ENCODE measurements at places on chromosomes 12 and 14.
A peak's percentile ranks its signal among the peaks of the same experiment; 100 is the strongest.

- DNase-seq, result no peak
Measured at GRCh38 chr14:73136085-73136386, 271 bp upstream of the PSEN1 start.

- no peak for DNase-seq
Measured at GRCh38 chr12:48420039-48420775, 52.2 kb upstream of the ANP32D start.

DNA sequence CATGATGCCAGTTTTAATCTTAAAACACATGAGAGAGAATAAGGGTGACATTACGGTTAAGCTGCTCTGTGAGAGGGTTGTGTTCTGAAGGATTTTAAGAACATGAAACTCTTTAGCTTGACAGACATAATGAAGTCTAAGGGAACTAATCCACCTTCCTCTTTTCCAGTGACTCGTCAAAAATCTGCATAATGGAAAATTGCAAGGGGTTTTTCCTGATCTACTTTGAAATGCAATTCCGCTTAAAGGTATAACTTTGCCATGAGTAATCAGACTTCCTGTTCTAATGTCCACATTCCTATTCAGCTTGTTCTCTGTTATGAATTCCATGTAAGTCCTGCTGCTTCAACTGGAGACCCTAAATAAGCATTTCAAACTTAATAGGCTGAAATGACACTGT, at the start of gene ZNF705A:
Gene ZNF705A, plus strand, starts transcription at position 171 of the 400 bp plus-strand sequence. CDS start 15,611 bp downstream, outside the sequence.
- DNase-seq, result no peak

GRCh38 chr12:18546399-18546798, 191.4 kb downstream of the PLCZ1 start:
- peak; percentile 6 for DNase-seq

DNA sequence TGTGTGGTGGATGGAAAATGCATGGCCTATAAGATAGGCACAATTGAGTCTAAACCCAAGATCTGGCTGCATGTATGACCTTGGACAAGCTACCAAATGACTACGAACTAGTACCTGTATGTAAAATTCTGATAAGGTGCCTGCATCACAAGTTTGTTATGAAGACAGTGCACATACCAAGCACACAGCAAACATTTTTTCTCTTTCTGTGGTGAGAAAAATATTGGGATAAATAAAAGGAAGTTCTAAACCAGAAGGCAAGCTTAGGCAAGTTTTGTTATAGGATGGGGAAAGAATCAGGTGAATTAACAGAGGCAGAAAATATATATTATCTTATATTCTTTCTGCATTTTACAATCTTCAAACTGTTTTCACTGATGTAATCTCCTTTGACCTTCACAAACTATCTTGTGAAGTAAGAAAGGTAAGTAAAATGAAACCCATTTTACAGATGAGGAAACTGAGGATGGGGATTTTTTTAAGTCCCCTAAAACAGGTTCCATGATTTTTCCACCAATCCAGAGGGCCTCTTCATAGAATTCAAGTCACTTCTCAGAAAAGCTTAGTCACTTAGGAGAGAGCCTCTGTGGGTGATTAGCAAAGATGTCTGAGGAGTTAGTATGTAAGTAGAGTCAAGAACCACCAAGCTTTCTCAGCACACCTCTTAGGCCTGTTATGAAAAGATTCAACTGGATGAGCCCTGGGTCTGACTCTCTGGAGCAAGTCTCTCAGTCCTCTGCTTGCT, 132.0 kb upstream of the RAP1B start:
- DNase-seq, result no peak

- DNase-seq, result no peak
Measured at GRCh38 chr12:16884056-16884455, 278.1 kb upstream of the LMO3 start.

DNA sequence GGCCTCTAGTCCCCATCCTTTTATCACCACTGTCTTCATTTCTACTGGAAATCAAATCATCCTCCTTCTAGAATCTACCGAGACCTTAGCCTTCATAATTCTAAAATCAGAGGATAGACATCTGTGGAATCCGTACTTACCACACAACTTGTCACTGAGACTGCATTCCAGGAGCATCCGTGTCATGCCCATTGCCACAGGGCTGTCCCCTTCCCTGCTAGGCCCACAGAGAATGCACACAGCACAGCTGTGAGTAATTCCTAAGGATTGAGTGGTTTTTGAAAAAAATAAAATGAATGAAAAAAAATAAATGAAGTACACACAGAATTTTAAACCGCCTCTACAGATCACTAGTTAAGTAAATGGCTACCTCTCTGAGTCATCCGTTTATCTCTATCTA, 21.0 kb upstream of the MAGOHB start:
- DNase-seq, result no peak

GRCh38 chr12:49336645-49337584, at the start of gene C1QL4:
C1QL4 (minus strand) TSS chr12:49337188; CDS start chr12:49336477, 711 bp downstream.
- peak; percentile 96 for DNase-seq

- no peak for DNase-seq
Measured at GRCh38 chr14:63761351-63762117, 33.7 kb upstream of the SGPP1 start.

DNA sequence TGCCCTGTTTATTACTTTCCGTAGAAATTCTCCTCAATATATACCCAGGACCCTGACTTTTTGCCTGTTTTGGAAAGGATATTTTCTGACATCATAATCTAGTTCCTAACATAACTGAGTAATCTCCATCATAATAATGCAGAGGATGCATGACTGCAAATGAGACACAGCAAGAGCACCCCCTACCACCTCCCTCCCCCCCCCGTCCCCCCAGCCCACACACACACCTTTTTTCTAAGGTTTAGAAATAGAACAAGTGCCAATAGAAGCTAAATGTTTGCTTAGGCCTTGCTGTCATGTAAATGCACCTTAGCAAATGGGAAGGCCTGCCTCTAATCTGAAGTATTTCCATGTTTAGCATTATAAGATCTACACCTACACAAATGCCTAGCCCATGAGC, at the start of gene PTHLH:
Gene PTHLH, minus strand, starts transcription at position 13 of the 400 bp plus-strand sequence. CDS start 3,239 bp downstream, outside the sequence.
- no peak for DNase-seq

DNA sequence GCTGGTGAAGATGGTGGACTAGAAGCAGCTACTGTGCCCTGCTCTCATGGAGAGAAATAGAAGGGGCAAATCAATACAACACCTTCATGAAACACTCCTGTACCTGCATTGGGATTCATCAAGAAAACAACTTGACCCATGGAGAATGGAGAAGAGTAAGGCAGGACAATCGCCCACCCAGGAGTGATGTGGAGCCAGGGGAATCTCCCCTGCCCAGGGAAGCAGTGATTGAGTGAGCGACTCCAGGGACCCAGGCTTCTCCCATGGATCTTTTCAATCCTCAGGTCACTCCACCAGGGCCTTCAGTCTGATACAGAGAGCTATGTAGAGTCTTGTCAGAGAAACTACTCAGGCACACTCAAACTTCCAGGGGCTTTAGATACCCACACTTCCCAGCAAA, 161.9 kb upstream of the DYRK2 start:
- no peak for DNase-seq

GRCh38 chr12:19003141-19003540, 126.4 kb upstream of the PLEKHA5 start:
- DNase-seq, result no peak

- no peak for DNase-seq
Measured at GRCh38 chr14:101780390-101780789, 18.9 kb downstream of the PPP2R5C start.

- DNase-seq, result peak; percentile 39
Measured at GRCh38 chr14:58298477-58299400, at the start of gene ARID4A. ARID4A (plus strand) TSS chr14:58298555; CDS start chr14:58299855, 1,300 bp downstream.

GRCh38 chr12:132024758-132025157, 75.0 kb downstream of the EP400 start:
- no peak for DNase-seq

- peak; percentile 76 for DNase-seq
Measured at GRCh38 chr12:100154474-100155247, 12.0 kb upstream of the BLTP3B start.

GRCh38 chr14:86938320-86938719, 1054.7 kb downstream of the GALC start:
- peak; percentile 29 for DNase-seq

- no peak for DNase-seq
Measured at GRCh38 chr14:106511006-106511799, 984.8 kb downstream of the TMEM121 start.

- DNase-seq, result no peak
Measured at GRCh38 chr12:20445687-20446086, 77.3 kb downstream of the PDE3A start.

- no peak for DNase-seq
Measured at GRCh38 chr12:49070971-49071370, 1.2 kb upstream of the RHEBL1 start.

- DNase-seq, result no peak
Measured at GRCh38 chr14:103228866-103229265, 105.2 kb upstream of the EIF5 start.

DNA sequence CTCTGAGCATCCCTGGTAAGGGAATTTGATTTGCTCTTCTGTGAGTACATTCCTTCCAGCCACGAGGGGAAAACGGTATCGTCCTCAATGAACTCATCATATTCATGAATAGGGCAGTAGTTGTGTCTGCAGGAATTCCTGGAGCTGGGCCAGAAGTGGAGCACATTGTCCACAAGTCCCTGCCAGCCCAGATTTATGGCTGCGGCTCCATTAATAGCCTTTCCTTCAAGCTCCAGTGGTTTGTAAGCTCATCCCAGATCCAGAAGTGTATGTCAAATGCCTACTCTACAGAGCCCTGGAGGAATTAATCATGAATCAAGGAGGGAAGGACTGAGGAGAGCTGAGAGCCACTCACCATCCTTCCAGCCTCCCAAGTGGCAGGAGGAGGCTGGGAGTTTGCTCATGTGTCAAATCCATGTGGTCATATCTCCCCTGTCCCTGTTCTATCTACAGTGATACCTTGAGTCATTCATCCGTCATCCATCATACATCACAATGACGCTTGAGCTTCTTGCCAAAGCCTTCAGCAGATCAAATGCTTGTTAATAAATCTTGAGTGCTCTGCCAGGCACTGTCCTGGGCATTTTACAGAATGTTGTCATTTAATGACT, 65.5 kb downstream of the SVOP start:
- no peak for DNase-seq

DNA sequence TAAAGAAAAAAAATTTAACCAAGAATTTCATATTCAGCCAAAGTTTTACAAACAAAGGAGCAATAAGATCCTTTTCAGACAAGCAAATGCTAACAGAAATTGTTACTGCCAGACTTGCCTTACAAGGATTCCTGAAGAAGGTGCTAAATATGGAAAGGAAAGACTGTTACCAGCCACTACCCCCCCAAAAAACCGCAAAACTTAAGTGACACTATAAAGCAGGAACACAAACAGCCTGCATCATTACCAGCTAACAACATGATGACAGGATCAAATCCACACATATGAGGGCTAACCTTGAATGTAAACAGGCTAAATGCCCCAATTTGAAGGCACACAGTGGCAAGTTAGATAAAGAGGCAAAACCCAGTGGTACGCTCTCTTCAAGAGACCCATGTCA, 55.7 kb downstream of the APOBEC1 start:
- no peak for DNase-seq

DNA sequence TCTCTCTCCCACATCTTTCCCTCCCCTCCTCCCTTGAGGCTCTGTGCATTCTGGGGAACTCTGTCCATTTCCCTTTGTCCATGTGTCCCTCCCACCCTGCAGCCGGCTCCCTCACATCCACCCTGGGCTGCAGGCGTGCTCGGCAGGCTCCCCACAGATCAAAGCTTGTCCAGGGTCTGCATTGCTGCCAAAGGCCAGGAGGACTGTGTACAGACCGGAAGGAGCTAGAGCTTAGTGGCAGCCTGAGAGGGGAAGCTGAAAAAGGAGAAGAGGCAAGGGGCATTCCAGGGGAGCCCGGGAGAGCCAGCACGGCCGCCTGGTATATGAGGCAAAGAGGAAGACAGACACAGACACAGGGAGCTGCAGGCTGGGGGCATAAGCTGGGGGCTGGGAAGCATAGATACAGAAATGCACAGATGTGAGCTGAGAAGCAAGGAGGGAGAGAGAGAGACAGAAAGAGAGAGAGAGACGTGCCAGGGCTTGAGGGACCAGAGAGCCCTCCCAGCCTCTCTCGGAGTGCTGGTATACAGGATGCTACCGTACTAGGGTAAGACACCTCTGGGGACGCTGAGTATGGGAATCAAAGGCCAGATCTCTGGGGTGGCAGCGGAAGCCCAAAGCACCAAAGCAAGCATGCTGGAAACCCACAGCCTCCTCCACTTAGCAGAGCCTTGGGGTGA, 3.3 kb downstream of the CD4 start:
- DNase-seq, result no peak

- DNase-seq, result no peak
Measured at GRCh38 chr12:32402946-32403345, 3.6 kb downstream of the FGD4 start.

DNA sequence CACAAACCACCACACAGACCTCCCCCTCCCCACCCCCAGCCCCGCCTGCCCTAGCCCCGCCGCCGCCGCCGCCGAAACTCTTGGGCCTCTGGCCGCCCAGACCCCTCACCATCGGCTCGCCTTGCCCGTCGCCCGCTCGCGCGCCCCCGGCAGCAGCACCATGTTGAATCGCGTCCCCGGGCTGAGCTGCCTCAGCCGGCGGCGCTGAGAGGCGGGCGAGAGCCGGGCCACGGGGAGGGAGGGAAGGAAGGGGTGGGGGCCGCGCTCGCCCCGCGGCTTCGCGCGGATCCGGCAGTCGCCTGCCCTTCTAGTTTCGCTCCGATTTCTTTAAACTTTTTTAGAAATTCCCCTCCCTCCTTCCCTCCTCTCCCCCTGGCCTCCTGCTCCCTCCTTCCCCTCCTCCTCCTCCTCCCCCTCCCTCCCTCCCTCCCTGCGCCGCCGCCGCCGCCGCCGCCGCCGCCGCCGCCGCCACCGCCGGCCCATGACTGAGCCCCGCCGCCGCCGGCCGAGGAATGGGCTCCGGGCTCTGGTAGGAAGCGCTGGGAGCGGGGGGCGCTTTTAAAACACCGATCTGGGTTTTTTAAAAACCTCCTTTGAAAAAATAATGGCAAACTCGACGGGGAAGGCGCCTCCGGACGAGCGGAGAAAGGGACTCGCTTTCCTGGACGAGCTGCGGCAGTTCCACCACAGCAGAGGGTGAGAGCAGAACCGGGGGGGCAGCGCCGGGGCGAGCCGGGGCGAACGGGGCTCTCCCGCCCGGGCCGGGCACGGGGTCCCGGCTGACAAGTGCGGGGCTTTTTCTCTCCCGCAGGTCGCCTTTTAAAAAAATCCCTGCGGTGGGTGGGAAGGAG, at the start of gene ARID2:
Gene ARID2, plus strand, starts transcription at position 474 of the 851 bp plus-strand sequence. Its CDS starts 131 bp downstream, at position 605.
- peak; percentile 32 for DNase-seq

DNA sequence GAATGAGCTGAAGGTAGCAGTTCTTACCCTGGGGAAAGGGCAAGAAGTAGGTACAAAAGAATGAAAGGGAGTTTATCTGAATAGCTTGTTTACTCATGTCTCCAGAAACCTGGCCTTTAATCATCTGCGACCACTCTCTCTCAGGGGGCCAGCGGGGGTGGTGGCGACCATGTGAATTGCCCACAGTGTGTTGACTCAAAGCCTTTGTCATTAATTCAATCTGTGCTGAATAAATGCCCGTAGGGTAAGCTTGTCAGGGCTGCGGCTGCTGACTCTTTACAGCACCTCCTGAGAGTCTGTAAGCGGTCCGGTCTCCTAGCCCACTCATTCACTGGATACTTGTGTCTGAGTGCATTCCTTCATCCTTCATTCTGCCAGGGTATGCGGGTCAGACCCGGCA, 874.4 kb downstream of the SLC6A15 start:
- DNase-seq, result no peak

GRCh38 chr12:76719171-76720041, 44.5 kb upstream of the ZDHHC17 start:
- no peak for DNase-seq
